ENCODE measurements at places on chromosomes 3 and 15.

DNA sequence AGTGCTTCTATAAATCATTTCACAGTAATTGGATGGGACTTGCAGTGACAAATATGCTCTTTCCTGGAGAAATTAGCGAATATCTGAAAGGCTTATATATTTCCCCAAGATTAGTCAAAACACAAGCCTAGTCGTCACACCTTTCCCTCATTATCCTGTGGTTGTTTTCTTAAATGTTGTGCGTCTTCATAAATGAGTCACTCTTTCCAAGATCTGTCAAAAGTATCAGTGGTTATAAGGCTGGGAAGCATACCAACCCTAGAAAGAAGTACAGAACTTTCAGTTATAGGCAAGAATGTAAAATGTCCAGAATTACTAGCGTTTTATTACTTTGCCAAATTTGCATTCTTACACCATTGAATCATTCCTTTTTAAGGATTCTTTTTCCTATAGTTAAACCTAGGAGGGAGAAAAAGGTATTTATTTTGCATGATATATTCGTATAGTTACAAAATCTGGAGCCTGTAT is 33.6 kb downstream of the TMEM212 start:
- DNase-seq = peak; percentile 92

GRCh38 chr3:13482106-13482690 is 2.1 kb downstream of the HDAC11 start:
- no peak for DNase-seq

GRCh38 chr15:45371546-45371945 is 6.8 kb downstream of the GATM start:
- no peak for DNase-seq

GRCh38 chr3:181581656-181582055 is 130.1 kb upstream of the SOX2 start:
- DNase-seq = no peak

- DNase-seq = no peak
Measured at GRCh38 chr3:1723726-1724125, 374.9 kb upstream of the CNTN4 start.

DNA sequence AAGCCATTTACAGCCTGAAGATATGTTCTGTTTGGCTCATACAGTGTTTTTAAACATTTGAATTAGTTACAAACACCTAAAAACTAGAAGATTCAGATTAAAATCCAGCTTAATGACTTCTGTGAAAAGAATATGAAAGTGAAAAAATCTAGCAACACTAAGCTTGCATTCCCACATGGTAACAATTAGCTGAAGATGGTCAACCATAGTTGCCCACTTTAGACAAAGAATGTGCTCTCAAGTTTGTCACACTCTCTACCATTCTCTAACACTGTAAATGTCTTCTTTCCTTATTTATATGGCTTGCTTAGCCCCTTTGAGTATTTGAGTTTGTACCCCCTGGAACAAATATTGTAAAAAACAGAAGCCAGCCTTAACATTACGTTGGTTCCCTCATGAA is 32.7 kb downstream of the HDGFL3 start:
- no peak for DNase-seq

- DNase-seq = no peak
Measured at GRCh38 chr15:87712211-87712610, 544.3 kb downstream of the NTRK3 start.

GRCh38 chr15:70579766-70580165 is 183.6 kb downstream of the UACA start:
- no peak for DNase-seq

- DNase-seq = peak; percentile 87
Measured at GRCh38 chr15:98899272-98900021, 108.1 kb downstream of the PGPEP1L start.

DNA sequence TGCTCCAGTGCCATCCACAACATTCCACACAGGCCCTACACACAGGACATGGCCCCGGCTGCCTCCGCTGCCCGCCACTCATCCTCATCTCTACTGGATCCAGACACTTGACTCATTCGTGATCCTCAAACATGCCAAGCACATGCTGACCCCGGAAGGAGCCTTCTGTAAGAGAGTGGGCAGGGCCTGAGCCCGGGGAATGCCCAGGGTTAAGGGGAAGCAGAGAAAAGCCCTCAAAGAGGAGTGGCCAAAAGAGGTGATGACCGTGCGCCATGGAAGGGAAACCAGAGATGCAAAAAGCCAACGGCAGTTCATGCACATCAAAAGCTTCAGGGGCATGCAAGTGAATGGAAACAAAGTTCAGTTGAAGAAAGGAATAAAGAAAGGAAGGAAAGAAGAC is 46.1 kb downstream of the RFTN1 start:
- DNase-seq = peak; percentile 58

GRCh38 chr3:14719006-14719405 is 44.1 kb downstream of the C3orf20 start:
- no peak for DNase-seq
